ENCODE measurements at places on chromosomes 6 and 20. TPM values are rescaled to one million over a fixed set of nuclear protein-coding genes. Genes with fewer than 3 reads are reported as not detected.

The MOCS1 gene
- total RNA-seq, result not detected

- DNase-seq, result no peak
Observed at GRCh38 chr6:166969390-166970002, 13.1 kb upstream of the RNASET2 start.

DNA sequence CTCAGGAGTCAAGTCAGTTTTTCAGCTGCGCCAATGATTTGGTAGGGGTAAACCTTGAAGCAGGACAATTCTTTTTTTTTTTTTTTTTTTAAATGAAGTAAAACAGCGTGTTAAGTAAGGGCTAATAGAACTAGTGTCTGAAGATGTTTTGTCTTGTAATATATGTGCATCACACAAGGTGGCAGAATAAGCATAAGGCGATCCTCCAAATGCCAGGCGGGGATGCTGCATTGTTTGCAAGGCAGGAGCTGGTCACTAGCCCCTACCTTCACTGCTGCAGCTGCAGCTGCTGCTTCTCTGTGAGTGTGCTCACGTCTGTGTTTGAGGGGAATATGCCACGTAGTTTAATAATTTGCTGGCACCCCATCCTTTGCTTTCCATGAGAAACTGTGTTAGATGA lies 272.7 kb upstream of the MAP3K7 start:
- DNase-seq, result peak; percentile 12

The MUC22 gene
- not detected for total RNA-seq

The BMP7 gene
- total RNA-seq, result 3.7 TPM

All from OCI-LY7 (cell line).